ENCODE measurements at places on chromosomes 16 and 17. TPM values are rescaled to one million over a fixed set of nuclear protein-coding genes. Genes with fewer than 3 reads are reported as not detected.

KRT12 gene
- not detected for total RNA-seq

ZSCAN10 gene
- 0.24 TPM for total RNA-seq

CRISPLD2 gene
- total RNA-seq, result 1.0 TPM

TBC1D28 gene
- total RNA-seq, result not detected

MVP gene
- total RNA-seq, result 178 TPM

WIPI1 gene
- total RNA-seq, result 34.2 TPM

HBA1 gene
- not detected for total RNA-seq

TPSB2 gene
- not detected for total RNA-seq

MAF gene
- total RNA-seq, result 48.3 TPM
